ENCODE measurements at places on chromosomes 11 and 22. TPM values are rescaled to one million over a fixed set of nuclear protein-coding genes. Genes with fewer than 3 reads are reported as not detected.

- H3K36me3 ChIP-seq = no peaks in the 10 kb centered on the region
- no peak overlapping the region for H3K27ac ChIP-seq
- peak; percentile 15 for DNase-seq
- no peaks in the 10 kb centered on the region for H3K4me1 ChIP-seq
- H3K27me3 ChIP-seq = no peaks in the 10 kb centered on the region
- H3K4me3 ChIP-seq = no peak overlapping the region
Measured at GRCh38 chr11:45163956-45164575, 17.6 kb downstream of the PRDM11 start.

DNA sequence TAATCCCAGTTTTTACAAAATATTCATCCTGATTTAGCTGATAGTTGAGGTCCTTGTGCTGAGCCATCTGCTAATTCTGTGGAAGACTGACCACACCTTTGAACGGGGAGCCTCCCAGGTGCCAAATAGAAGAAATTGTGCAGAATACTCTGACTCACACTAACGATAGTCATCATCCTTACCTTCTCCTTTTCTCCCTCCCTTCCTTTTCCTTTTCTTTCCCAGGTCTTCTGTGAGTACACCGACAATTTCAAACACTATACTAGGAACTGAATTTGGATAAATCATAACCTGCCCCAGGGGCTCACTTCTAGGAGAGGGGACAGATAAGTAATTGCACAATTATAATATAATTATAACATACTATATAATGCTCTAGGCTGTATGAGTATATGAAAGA, 73.1 kb upstream of the CTSC start:
- no peaks in the 10 kb centered on the region for H3K36me3 ChIP-seq
- no peak overlapping the region for H3K4me3 ChIP-seq
- H3K4me1 ChIP-seq = peaks cover 8% of the 10 kb centered on the region

DNA sequence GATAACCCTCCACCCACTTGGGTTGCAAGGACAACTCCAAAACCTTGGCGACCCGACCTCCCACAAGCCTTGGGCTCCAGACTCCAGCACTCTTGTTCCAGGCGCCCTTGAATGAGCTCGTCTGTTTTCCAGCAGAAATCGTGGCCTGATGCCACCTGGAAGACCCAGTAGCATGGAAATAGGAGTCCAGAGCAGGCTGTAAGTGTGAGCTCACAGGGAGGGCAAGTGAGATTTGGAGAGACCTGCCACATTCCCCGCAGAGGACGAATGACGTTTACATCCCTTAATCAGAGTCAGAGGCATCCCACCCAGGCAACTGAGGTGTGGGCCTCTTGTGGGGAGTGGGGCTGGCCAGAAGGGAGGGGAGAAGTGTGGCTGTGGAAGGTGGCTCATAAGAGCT, 71.9 kb downstream of the LDLRAD3 start:
- no peaks in the 10 kb centered on the region for H3K36me3 ChIP-seq
- H3K4me3 ChIP-seq = no peak overlapping the region
- no peak for DNase-seq

- no peak overlapping the region for H3K4me3 ChIP-seq
- H3K27me3 ChIP-seq = no peaks in the 10 kb centered on the region
- H3K27ac ChIP-seq = no peak overlapping the region
- DNase-seq = no peak
Measured at GRCh38 chr11:33713856-33714398, 13.3 kb upstream of the C11orf91 start.

GRCh38 chr22:21629255-21630149, at the start of gene YDJC:
Gene YDJC (minus strand): TSS chr22:21630022. CDS start chr22:21630014, 8 bp downstream.
- H3K36me3 ChIP-seq = peaks cover 6% of the 10 kb centered on the region
- no peaks in the 10 kb centered on the region for H3K27me3 ChIP-seq
- peaks cover 4% of the 10 kb centered on the region for H3K4me1 ChIP-seq
- H3K4me3 ChIP-seq = peak within 1 kb of the TSS; percentile 93

GRCh38 chr11:1597331-1597993, 632 bp downstream of the KRTAP5-2 start:
- peaks cover 43% of the 10 kb centered on the region for H3K27me3 ChIP-seq
- DNase-seq = no peak
- no peak overlapping the region for H3K4me3 ChIP-seq
- H3K36me3 ChIP-seq = no peaks in the 10 kb centered on the region

DNA sequence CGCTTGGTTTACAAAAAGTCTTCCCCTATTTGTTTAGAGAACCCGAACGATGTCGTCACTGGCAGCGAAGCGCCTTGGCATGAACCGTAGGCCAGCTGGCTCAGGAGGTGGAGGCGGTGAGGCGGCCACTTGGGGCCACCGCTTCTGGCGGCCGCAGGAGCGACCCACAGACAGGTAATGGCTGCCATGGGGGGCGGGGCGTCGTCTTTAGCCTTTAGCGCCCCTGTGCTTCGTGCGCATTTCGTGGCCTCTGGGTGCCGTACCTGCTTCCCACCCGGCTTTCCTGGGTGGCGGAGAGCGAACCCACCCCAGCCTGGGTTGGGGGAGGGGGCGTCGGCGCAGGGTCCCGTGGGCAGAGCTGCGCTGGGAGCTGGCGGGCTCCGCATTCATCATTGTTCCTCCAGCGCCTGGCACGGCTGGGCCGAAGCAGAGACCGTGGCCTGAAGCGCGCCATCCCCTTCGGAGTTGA, 469 bp upstream of the OSBP2 start:
- H3K4me3 ChIP-seq = peak overlapping the region; percentile 61
- H3K36me3 ChIP-seq = no peaks in the 10 kb centered on the region
- H3K27me3 ChIP-seq = no peaks in the 10 kb centered on the region
- peak overlapping the region; percentile 2 for H3K27ac ChIP-seq
- peaks cover 3% of the 10 kb centered on the region for H3K4me1 ChIP-seq

DNA sequence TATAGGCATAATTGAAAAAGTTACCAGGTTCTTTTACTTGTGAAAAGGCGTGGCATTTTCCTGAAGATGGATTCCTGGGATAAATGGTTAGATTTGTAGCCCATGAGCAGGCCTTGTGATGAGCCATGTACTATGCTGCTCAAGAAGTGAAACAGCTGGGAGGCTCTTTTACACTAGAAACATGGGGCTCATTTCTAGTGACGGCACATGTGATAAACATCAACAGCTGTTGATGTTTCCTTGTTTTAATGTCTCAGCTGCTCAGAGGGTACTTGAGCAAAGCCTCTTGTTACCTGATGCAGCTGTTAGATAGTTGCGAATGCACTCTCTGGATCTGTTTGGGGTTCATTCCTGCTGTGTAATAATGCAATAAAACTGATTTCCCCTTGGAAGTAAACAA, 396.8 kb downstream of the GUCY1A2 start:
- no peak for DNase-seq
- no peak overlapping the region for H3K27ac ChIP-seq
- no peak overlapping the region for H3K4me3 ChIP-seq
- H3K27me3 ChIP-seq = no peaks in the 10 kb centered on the region
- no peaks in the 10 kb centered on the region for H3K4me1 ChIP-seq

Gene B4GALNT4
- 6.1 TPM for total RNA-seq

Gene BCO2
- total RNA-seq = 0.83 TPM

Gene MRGPRF
- 6.3 TPM for total RNA-seq
